NCI-H82 (cell line): ENCODE measurements at places on chromosomes 5 and 9.
A peak's percentile ranks its signal among the peaks of the same experiment; 100 is the strongest.

DNA sequence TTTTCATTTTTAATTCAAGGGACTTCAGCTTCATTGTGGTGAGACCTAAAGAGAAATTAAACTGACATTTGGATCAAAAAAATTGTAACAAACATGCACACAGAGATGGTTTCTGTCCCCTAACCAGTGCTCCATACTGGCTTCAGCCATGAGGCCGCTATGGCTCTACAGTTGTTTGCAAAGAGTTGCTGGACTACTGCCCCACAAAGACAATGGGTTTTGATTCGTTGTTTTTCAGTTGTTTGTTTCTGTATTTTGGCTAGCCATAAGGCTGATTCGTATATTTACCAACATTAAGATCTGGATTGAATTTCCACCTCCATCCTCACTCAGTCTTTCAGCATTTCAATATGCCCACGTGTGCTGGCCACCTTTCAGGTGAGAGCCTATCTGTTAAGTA lies 163.7 kb upstream of the KIF2A start:
- no peak for DNase-seq

GRCh38 chr9:135468854-135469521 lies 10.6 kb upstream of the PPP1R26 start:
- no peak for DNase-seq

DNA sequence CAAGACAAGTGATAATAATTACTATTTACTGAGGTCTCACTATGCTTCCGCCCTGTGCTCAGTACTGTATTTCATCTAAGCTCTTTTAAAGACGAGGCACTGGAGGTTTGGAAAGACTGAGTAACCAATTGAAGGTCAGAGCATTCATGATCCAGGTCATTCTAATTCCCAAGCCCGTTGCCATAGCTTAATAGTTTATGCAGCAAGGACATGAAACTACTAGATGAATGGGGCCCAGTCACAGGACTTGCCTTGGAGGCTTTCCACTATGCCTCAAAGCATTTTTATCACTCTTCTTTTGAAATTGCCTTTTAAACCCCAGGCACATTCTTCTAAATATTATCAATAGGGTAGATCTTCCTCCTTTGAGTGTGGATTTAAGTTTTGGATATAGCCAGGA lies 17.2 kb upstream of the NFIB start:
- DNase-seq: no peak

DNA sequence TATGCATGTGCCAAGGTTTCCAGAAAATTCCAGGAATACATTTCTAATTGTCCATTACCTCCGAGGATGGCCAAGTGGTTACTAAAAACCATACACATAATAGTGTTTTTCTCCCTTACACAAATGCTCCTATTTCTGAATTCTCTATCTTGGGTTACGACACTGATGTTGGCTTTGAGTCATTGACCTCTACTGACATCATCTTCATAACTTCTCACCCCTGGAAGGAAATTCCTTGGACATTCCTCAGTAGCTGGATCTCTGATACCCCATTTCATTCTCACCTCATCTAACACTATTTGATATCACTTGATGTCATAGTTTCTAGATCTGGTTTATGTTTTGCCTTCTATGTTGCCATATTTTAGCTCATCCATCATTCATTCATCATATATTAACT lies 287.2 kb downstream of the CTNND2 start:
- DNase-seq: no peak

DNA sequence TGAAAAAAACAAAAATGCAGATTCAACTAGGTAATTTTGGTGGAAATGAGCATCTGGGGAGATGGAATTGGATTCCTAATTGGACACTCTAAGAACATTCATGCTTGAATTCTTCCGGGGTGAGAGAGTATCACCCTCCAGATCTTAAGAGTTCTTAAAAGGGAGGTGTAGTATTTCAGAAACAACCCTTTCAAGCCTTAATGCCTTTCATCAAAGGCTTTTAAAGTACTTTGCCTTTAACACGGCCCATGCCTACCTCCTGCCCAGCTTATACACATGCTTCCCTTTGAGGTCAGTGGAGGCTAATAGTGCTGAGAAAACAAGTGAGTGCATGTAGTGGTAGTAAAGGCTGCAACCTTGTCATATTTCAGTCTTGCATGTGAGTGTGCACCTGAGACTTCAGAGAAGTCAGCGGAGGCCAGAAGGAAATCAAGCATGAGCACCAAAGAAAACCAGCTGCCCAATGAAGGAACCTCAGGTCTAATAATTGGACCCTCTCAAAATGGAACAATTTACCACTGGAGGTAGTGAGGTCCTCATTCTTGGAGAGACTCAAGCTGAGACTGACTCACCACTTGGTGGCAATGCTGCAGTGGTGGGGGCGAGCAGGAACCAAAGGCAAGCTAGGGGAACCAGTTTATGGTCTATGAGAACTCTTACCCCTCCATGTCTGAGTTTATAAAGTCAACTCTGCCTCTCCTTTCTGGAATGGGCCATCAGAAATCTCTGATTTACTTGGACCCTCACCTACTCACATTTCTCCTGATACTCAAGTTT lies 98.4 kb upstream of the GDNF start:
- DNase-seq: no peak

- no peak for DNase-seq
Observed at GRCh38 chr9:87701491-87701890, 24.4 kb upstream of the CTSL start.

- DNase-seq: no peak
Observed at GRCh38 chr9:68522131-68522530, 18.6 kb downstream of the TMEM252 start.

GRCh38 chr9:80648336-80648735 lies 1041.0 kb downstream of the TLE1 start:
- DNase-seq: no peak

DNA sequence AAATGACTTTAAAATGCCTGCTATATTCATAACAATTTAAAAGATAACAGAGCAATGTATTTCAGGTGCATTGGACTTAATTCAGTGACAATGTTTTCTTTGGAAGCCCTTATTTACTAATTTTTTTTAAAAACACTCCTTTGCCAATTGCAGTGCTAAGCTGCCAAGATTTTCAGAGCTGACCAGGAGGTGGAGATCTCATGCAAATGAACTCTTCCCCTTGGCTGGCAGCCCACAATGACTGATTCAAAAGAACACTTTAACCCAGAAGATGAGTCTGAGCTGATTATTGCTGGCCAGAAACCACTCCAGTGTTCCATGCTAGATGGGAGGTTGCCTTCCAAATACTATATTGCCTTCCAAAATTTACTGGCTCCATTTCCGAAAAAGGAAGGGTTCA lies 128.3 kb upstream of the CCNH start:
- DNase-seq: peak; percentile 32

DNA sequence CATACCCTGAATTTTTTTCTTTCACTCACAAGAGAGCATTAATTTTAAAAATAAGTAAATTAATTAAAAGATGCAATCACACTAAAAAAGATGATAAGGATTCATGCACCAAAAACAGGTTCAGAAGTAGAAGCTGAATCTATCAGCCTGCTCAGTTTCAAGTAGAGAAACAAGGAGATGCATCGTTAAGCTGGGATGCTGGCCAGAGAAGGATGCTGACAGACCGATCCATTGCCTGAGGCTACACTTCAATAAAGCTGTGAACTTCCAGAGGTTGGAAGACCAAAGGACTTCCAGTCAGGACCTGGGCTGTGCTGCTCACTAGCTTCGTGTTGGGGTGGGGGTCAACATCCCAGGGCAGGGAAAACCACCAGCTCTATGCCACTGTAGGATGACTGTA lies 457.7 kb downstream of the EFNA5 start:
- DNase-seq: no peak

GRCh38 chr5:160287378-160288051 lies 24.8 kb downstream of the CCNJL start:
- DNase-seq: peak; percentile 94

GRCh38 chr5:60700416-60700757 lies 421 bp upstream of the DEPDC1B start:
- peak; percentile 52 for DNase-seq

DNA sequence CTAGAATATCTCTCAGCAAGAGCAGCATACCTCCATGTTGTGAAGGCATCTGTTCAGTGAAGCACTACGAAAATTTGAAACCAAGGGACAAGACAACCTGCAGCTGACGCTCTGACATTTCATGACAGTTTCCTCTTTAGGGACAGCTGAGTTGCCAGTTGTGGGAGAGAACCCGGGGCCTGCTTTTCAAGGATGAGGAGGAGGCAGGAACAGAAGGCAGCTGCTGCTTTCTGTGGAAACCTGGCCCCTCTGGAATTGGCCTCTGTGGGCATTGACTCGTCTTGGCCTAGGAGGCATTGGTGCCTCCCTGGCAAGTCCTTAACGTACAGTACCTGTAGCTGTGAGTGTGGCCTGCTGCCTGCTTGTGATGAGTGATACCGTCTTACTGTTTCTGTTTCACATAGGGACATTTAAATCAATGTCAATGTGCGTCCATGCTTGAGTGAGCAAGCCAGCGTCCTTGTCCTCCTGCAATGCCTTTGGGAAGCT lies 21.6 kb downstream of the SLC46A2 start:
- DNase-seq: no peak

GRCh38 chr5:117794847-117795246 lies 1193.5 kb downstream of the DTWD2 start:
- no peak for DNase-seq

GRCh38 chr9:123191260-123191659 lies 77.1 kb downstream of the STRBP start:
- DNase-seq: no peak

DNA sequence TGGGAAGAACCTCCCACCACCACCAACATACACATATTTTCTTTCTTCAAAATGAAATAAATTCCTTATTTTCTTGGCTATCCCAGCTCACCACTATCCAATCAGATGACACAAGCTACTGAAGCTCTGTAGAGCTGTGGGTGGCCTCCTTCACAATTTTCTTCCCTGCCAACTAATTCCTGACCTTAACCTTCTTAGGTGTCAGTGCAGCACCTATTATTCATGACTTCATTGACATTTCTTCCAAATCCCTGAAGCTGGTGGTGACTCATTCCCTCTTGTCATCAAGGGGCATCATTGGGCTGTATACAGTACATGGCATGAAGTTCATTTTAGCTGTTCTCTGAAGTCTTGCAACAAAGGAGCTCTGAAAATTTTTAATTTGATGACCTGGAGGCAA lies 42.0 kb upstream of the ADRA1B start:
- DNase-seq: no peak

DNA sequence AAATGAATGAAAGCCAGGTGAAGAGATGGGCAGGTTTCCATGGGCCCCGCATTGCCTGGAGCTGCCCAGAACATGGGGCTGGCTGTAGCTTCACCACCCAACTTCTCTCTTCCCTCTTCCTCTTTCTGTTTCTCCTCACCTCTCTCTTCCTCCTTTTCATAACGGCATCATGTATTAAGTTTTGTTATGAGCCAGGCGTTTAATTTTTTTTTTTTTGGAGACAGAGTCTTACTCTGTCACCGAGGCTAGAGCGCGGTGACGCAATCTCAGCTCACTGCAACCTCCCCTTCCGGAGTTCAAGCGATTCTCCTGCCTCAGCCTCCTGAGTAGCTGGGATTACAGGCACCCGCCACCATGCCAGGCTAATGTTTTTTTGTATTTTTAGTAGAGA lies 13.0 kb upstream of the SPINK4 start:
- no peak for DNase-seq

- DNase-seq: no peak
Observed at GRCh38 chr5:154673506-154673905, 81.7 kb upstream of the LARP1 start.

DNA sequence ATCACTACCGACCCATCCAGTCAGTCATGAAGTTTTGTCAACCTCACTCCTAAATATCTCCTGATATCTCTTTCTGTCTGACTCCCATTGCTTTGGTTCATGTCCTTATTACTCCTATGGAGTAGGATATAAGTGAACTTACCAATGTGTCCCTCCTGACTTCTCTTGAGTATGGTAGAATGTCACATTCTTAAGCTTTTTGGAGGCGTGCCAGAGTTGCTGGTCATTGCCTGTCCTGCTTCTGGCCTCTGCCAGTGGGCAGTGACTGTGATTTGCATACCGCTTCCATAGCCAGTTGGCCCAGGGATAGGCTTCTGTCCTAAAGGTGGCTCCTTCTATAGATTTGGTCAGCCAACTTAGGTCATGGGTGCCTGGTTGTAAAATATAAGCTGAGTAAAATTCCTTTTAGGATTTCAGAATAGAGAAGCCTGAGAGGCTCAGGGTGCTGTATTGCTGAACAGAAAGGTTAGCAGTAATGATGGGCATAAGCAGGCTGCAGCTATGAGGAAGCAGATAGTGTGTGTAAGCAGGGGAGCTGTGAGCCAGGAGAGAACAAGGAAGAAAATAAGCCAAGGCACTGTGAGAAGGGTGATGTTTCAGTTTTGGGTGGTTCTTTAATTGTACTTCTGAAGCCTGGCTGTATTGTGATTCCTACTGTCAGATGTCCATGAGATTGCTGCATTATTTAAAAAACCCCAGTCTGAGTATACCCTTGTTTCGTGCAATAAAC lies 16.1 kb upstream of the MARCHF3 start:
- no peak for DNase-seq

DNA sequence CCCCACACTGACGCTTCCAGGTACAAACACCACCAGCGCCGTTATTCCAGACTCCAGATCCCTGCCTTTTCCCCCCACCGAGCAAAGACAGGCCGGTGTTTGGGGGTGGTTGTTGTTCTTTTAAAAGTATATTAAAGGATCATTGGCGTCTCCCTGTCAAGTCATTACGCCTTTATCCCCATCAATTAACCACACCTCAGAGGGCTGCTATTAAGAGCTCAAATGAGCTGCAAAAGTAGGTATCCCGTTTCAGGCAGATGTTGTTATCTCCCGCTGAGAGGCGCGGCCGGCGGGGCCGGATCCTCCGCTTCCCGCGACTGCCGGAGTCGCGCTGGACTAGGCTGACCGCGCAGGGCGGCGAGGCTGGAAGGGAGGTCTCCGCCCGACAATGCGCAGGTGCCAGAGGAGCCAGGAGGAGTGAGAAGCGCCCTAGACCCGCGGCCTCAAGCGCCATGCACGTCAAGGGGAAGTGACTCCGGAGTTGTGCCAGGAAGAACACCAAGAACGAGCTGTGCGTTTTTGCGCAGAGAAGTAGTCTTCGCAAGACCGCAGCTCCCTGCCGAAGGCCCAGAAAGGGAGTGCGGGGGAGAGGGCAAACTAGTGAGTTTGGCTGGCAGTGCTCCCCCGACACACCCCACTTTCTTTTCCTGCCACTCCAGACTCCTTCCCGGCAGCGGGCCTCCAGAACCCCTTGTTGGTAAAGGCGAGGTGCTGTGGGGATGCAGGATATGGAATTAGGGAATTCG lies 8.2 kb downstream of the NR2F1-AS1 start:
- DNase-seq: peak; percentile 90

DNA sequence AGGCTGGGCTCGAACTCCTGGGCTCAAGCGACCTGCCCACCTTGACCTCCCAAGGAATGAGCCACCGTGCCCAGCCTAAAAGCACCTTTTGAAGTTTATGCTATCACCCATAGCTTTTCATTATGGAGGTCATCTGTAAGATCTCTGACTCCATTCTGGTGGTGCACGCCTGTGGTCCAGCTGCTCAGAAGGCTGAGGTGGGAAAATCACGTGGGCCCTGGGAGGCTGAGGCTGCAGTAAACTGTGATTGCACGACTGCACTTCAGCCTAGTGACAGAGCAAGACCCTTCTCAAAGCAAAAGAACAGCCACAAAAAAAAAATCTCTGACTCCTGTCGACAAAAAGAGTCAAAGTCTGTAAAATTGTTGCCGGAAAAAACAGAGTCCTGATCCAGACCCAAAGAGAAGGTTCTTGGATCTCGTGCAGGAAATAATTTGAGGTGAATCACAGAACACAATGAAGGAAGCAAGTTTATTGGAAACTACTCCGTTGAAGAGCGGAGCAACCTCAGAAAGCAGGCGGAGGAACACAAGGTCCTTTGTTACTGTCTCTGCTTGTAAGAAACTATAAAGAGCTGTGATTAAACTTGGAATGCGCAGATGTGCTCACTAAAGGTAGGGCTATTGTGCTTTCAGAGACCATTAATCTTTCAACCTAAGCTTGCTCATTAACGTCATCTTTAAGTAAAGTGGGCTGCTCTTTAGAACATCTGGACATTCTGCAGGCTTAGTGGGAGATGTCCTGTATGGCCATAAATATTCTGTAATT lies 2.0 kb upstream of the HAUS6 start:
- DNase-seq: peak; percentile 85
